Common myeloid progenitor, CD34-positive (primary cell): ENCODE measurements at places on chromosomes 1 and 21.

DNA sequence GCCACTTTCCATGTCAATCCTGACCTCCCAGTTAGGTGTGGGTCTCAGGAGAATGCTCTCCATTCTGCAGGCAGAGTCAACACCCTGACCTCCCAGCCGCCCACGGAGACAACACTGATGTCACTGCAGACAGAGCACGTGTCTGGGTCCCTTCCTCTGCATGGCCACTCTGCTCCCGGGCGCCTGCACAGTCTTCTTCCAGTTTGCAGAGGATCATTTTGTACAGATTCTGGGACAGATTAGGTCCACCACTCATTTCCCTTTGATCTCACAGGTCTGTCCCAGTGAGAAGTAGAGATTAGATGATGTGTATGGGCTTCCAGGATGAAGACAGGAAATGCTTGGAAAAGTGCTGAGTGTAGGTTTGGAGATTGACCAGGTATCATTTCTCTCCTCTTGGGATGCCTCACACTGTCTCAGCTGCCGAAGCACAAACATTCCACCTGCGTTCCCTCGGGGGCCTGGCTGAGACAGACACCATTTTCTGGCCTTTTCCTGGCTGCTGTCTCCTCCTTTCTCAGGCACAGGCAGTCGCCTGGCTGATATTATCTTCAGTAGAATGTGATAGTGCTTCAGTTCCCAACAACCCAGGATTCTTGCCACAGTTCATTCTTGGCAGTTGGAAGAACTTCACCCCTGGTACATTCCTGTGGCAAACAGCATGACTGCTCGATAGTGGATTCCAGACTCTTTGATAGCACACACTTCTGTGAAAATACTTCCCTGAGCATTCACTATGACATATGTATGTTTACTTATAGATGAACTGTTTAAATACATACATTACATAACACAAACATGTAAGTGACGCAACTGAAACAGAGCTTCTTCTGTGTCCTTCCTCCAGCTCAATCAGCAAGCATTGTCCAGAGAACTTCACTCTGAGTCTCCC lies 7.9 kb downstream of the MYBPHL start:
- H3K4me3 ChIP-seq, result no peak overlapping the region
- no peaks in the 10 kb centered on the region for H3K36me3 ChIP-seq
- DNase-seq, result no peak
- H3K27me3 ChIP-seq, result peaks cover 2% of the 10 kb centered on the region
- no peak overlapping the region for H3K27ac ChIP-seq
- H3K4me1 ChIP-seq, result peaks cover 4% of the 10 kb centered on the region

DNA sequence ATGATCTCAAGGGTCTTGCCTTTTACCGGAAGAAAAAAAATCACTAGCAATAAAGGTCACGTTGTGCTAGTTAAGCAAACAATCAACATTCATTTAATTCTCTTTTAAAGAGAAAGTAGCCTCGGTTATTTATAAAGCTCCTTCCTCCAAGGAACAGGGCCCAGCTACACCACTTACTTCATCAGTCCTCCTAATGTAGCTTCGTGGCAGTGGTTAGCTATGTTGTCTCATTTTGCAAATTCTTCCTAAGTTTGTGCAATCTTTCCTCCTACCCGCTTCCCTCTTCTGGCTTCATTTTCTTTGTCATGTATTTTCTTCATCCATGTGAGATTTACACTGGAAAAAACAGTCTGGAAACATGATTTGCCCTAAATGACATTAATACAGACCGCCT lies 554.2 kb downstream of the NUF2 start:
- H3K4me3 ChIP-seq, result no peak overlapping the region
- no peaks in the 10 kb centered on the region for H3K4me1 ChIP-seq
- no peak for DNase-seq
- no peaks in the 10 kb centered on the region for H3K27me3 ChIP-seq

DNA sequence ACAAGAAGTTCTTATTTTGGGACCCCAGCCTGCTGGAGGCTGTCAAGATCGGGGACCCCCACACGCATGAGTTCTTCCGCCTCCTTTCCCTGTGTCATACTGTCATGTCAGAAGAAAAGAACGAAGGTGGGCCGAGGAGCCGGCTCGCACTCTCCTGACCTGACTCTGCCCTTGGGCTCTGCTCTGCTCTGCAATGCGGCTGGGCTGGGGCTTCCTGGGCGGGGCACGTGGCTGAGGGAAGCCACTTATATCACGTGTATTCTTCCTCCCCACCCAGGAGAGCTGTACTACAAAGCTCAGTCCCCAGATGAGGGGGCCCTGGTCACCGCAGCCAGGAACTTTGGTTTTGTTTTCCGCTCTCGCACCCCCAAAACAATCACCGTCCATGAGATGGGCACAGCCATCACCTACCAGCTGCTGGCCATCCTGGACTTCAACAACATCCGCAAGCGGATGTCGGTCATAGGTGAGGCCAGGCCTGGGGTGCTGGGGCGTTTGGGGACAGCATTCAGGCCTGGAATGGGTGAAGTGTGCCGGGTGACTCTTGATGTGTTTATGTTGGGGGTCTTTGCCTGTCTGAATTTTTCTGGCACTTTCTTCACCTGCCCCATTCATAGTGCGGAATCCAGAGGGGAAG lies 17.6 kb downstream of the ATP8B2 start:
- peaks cover 85% of the 10 kb centered on the region for H3K36me3 ChIP-seq
- H3K4me1 ChIP-seq, result peaks cover 36% of the 10 kb centered on the region
- H3K27me3 ChIP-seq, result no peaks in the 10 kb centered on the region
- H3K27ac ChIP-seq, result no peak overlapping the region

DNA sequence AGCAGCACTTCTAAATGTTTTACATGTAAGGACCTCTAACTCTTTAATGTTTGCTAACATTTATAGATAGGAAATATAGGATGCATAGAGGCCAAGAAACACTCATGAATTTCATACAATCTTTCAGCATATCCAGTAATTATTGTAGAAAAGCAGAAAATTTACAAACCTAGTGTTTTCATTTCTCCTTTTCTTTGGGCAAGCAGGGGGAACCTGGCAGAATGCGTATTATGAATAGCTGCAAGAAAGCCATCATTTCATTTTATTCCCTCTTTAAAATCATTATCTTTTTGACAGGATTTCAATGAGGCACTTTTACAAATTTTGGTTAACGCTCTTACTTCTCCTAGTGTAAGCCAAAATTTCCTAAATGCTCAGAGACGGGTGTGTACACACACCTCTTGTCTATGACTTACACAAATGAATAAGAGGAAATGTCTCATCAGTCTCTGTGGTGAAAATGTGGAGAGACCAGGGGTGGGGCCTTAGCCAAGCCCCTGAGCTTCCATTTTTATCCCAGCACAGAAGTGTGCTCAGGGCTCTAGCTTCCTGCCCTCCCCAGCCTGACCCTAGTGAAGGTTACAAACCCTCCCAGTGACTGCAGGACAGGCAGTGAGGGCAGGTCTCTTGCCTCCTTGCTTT lies 91.6 kb downstream of the LRRC8C start:
- no peak overlapping the region for H3K27ac ChIP-seq
- no peak overlapping the region for H3K4me3 ChIP-seq
- H3K4me1 ChIP-seq, result peaks cover 35% of the 10 kb centered on the region

DNA sequence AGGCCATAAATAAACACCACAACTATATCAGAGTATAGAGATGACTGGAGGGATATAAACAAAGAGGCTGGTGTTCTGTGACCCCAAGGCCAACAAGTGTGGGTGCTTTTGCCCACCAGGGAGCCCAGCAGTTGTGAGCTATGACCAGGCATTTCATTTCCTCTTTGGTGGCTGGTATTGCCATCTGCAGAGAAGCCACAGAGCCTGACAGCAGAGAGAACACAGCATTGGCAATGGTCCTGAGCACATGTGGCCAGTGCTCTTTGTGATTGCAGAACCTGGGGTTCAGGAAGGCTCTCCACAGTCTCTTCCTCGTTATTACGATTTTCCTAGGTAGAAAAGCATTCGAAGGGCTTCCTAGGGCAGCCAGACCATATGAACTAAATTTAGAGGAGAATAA lies 112.3 kb downstream of the TM2D1 start:
- H3K27ac ChIP-seq, result no peak overlapping the region
- DNase-seq, result peak; percentile 76
- no peaks in the 10 kb centered on the region for H3K36me3 ChIP-seq
- peaks cover 8% of the 10 kb centered on the region for H3K4me1 ChIP-seq
